ENCODE measurements at places on chromosomes 2 and 18.

DNA sequence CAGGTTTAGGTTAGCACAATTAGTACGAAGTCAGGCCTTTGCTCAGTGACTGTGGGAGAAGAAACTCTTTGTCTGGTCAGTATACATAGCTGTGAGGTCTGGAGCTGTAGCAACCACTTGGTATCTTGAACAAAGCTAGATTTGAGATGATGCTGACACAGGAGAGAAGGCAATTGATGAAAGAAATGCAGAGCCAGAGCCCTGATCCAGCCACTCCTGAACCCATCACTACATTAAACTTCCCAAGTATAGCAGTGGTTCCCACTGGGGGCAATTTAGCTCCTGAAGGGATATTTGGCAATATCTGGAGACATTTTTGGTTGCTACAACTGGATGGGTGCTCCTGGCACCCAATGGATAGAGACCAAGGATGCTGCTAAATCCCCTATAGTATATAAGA, 143.9 kb upstream of the SPRED2 start:
- no peak for DNase-seq

- DNase-seq, result no peak
Measured at GRCh38 chr2:85806358-85807118, 52.7 kb downstream of the ATOH8 start.

DNA sequence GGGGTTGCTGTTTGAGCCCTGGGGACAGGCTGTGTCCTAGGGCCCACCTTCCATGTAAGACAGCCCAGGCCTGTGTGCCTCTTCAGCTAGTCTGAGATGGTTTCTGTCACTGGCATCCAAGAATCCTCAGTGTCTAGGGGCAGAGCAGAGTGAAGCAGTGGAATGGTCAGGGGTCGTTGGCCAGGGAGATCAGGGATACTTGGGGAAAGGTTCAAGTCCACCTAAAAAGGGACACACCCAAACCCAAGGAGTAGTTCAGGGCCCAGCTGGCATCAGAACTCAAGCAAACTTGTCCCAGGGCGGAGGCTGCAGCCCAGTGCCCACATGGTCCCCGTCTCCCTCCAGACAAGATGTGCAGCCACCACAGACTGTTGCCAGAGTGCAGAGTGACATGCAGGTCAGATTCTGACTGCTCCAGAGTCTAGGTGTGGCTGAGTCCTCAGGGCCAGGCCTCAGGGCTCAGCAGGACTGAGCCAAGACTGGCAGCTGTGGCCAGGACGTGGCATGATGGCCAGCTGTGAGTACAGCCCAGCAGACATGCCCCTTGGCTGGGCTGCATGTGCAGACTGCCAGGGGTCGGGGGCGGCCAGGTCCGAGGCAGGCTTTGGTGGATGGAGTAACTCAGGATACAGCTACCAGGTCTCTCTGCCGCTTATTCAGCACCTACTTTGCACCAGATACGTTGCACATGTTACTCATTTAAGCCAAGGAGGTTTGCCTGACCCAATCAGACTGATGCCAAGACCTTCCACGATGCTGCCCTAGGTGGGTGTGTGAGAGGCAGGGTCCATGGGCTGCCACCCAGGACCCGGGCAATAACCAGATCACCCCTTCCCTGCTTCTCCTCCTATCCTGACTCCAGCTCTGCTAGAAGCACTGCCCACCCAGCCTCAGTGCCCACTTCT, 146.6 kb downstream of the SMAD7 start:
- DNase-seq, result no peak

GRCh38 chr2:47896450-47896968, 9.8 kb downstream of the FBXO11 start:
- no peak for DNase-seq

DNA sequence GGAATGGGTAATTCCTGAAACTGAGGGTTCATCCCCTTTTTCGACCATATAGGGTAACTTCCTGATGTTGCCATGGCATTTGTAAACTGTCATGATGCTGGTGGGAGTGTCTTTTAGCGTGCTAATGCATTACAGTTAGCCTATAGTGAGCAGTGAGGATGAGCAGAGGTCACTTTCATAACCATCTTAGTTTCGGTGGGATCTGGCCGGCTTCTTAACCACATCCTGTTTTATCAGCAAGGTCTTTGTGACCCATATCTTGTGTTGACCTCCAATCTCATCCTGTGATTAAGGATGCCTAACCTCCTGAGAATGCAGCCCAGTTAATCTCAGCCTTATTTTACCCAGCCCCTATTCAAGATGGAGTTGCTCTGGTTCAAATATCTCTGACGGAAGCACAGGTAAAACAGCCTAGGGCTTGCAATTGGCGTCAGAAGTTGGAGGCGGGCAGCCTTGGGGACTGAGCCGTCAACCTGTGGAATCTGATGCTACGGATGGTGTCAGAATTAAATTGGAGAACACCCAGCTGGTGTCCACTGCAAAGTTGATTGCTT, 19.5 kb downstream of the RALBP1 start:
- no peak for DNase-seq
